Aorta (tissue), 5 donors: ENCODE measurements at places on chromosomes 4 and X. TPM values are rescaled to one million over a fixed set of nuclear protein-coding genes. Genes with fewer than 3 reads are reported as not detected.

DNA sequence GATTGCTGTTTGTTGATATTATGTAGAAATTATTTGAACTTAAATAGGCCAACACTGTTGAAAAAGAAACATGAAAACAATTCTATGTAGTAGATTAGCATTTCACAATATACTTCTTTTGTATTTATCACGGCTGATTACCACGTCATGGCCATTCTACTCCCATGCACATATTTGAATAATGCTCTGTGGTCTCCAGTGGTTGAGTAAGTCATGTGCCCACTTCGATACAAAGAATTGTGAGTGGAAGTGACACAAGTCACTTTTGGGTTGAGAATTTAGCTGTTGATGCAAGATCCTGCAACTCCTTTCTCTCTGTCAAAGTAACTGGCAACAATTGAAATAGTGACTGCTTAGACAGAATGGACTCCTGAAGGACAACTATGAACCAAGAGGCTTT lies 6.7 kb upstream of the FSTL5 start:
- DNase-seq, result no peak
- H3K27me3 ChIP-seq, result no peaks in the 10 kb centered on the region
- H3K4me3 ChIP-seq, result no peak overlapping the region
- no peaks in the 10 kb centered on the region for H3K4me1 ChIP-seq
- no peak overlapping the region for H3K27ac ChIP-seq

GRCh38 chr4:148067301-148067916 lies 335.5 kb downstream of the ARHGAP10 start:
- H3K27me3 ChIP-seq, result no peaks in the 10 kb centered on the region
- no peak overlapping the region for H3K27ac ChIP-seq
- H3K4me1 ChIP-seq, result no peaks in the 10 kb centered on the region
- DNase-seq, result no peak

DNA sequence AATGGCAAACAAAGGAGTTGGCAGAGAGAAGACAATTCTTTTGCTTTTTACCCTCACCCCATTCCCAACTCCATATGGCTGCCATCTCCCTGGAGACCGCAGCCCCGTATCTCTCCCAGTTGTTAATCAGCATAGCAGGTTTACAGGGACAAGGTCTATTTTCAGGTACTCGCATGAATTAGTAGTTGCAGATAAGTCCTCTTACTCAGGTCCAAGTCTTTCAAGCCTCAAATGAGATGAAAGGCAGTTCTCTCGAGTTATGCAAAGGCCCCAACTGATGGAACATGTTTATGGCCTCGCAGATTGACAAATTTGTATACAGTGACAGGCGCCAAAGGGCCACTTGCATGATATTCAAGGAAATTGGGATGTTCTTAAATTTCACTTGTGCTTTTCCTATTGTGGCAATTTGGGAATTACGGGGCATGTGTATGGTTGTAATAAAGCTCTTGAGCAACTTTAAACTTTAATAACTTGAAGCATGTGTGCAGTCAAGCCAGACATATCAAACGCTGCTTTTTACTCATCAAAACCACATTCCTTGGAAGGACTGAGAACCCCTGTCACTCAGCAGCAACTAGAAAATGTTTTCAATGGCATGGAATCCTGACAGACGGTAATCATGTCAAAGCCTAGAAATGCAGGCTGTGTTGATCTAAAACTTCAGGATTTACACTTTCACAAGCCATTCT lies 45.1 kb downstream of the KDR start:
- H3K36me3 ChIP-seq, result no peaks in the 10 kb centered on the region
- no peaks in the 10 kb centered on the region for H3K27me3 ChIP-seq
- no peaks in the 10 kb centered on the region for H3K4me1 ChIP-seq
- no peak overlapping the region for H3K4me3 ChIP-seq
- H3K27ac ChIP-seq, result no peak overlapping the region

GRCh38 chr4:113838460-113838859 lies 76.9 kb upstream of the CAMK2D start:
- H3K27me3 ChIP-seq, result no peaks in the 10 kb centered on the region
- H3K36me3 ChIP-seq, result no peaks in the 10 kb centered on the region
- DNase-seq, result no peak
- no peak overlapping the region for H3K4me3 ChIP-seq

DNA sequence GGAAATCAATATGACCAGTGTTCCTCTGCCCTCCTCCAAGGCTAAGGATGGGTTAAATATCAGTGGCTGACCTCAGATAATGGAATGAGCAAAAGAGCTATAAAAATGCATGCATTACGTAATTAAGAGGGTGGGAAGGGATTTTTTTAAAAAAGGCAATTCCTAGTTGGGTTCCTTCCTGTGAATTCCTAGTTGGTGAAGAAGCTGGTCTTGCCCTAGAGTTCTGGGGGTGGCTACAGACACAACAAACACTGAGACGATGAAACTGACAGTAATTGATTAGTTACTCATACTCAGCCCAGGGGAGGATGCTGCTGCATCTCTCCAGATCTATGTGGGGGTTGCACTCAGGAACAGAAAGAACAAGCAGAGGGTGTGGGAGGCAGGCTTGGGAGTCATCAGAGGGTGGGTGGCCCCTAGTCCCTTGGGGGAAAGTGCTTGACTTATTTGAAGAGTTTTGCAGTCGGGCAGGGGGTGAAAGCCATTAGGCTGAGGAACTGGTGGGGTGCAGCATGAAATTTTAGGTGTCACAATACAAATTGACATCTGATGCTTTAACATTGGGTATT lies 662.0 kb upstream of the FRG1 start:
- no peaks in the 10 kb centered on the region for H3K27me3 ChIP-seq
- no peaks in the 10 kb centered on the region for H3K36me3 ChIP-seq
- no peak for DNase-seq
- no peaks in the 10 kb centered on the region for H3K4me1 ChIP-seq
- H3K27ac ChIP-seq, result no peak overlapping the region
- no peak overlapping the region for H3K4me3 ChIP-seq

Gene PRKG2
- 0.24 TPM for total RNA-seq

Gene HSFX3
- total RNA-seq, result not detected

GRCh38 chrX:134634691-134635090 lies 23.6 kb downstream of the PLAC1 start:
- H3K27ac ChIP-seq, result no peak overlapping the region
- H3K4me1 ChIP-seq, result no peaks in the 10 kb centered on the region
- no peaks in the 10 kb centered on the region for H3K36me3 ChIP-seq
- H3K27me3 ChIP-seq, result no peaks in the 10 kb centered on the region
- no peak for DNase-seq
- no peak overlapping the region for H3K4me3 ChIP-seq

Gene PAGE5
- not detected for total RNA-seq
